Amniotic epithelial cell (primary cell): ENCODE measurements at places on chromosomes 1 and 21.
A peak's percentile ranks its signal among the peaks of the same experiment; 100 is the strongest.

GRCh38 chr1:230986976-230987375, 8.1 kb downstream of the ARV1 start:
- peak; percentile 76 for DNase-seq

- DNase-seq: peak; percentile 77
These were observed 33.9 kb upstream of the ASPM start for GRCh38 chr1:197180252-197180878.

- no peak for DNase-seq
These were observed 206.8 kb upstream of the PLXNA2 start for GRCh38 chr1:208450958-208451357.

DNA sequence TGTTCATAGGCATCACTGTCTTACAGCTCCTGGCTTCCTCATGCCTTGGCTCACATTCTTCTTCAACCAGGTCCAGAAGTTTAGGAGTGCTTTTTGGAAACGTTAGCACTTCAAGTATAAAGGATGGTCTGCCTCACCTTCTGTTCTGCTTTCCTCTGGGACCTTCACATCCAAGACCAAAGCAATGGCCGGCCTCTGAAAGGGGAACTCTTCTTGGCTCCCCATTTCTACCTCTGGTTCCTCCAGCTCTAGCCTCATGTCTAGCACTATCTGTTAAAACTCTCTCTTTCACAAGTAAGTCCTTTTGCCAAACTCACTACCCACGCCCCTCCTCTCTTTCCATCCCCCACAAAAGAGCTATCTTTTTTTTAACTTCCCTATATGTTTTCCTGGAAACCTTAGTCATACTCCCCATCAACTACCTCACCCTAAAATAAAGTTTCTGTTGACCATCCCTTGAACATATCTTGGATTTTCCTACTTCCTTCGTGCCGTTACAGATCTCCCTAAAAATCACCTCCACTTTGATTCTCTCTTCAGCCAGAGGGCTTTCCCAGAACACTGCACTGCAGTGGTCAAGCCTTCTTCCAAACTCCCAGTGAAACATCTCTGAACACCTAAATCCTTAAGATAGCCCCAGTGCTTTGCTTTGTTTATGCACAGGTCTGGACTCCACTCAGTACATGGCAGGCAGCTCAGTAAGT, 7.9 kb downstream of the SORT1 start:
- DNase-seq: no peak

DNA sequence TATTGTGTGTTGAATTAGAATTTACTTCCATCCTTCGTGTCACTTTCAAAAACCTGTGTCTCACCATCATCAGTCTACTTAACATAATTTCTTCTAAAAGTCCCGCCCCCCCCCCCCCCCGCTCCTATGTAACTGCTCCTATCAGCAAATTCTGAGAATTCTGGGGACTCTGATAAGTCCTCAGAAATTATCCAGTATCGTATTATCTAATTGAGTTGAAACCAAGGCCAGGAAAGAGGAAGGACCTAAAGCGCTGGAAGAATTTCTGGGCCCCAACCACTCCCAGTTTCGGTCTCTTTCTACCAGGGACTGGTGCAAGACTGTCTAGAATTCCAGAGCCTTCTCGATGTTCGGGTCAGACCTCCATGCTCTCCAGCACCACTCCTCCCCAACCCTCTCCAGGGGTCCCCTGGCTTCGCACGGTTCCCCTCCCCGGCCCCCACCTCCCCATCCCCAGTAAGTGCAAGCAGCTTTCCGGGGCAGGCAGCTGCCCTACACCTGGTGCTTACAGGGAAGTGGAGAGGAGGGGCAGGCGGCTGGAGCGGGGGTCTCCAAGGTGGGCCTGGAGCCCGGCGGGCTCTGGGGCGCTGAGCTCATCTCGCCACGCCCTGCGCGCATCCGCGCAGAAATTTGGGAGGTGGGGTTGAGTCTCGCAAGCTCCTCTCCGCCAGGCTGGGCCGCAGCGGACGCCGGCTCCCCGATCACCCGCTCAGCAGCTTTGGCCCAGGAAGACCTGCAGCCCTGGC, 16.0 kb upstream of the ZNF496 start:
- no peak for DNase-seq
